ENCODE measurements at places on chromosomes 2 and 18. TPM values are rescaled to one million over a fixed set of nuclear protein-coding genes. Genes with fewer than 3 reads are reported as not detected.

DNA sequence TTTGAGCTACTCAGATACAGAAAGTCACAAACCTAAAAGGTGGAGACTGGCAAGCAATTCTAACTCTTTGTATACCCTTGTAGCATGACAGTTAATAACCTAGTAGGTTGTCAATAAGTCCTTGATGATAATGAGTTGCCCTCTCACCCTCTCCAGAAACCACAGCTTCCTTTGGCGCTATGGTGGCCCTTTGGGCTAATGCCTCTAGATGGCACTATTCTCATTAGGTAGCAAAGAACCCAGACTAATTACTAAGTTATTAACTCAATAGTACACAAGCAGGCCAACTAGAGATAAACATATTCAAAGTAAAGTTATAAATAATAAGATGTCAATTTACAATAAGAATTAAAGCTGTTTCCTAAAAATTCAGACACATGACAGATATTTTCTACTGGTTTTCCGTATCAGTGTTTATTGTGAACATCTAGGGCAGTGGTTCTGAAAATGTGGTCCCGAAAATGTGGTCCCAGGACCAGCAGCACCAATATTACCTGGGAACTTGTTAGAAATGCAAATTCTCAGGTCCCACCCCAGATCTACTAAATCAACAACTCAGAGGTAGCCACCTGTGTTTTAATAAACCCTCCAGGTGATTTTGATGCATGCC lies 41.1 kb downstream of the LDAH start:
- DNase-seq = no peak

DNA sequence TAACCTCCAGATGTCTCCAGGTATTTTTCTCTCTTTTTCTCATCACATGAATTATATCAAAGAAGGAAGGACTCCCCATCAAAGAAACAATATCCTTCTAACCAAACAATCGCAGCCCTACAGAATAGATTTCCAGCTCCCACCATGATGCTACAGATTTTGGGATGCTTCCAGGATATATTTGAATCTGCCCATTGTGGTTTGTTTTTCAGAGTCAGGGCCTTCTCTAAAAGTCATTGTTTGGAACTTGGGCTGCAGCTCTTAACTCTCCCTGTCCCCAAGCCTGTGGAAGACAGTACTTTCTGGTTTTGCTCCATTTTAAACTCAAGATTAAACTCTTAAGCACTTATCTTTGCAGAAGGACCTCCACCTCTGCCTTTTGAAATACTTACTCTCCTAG lies 223.2 kb downstream of the PMAIP1 start:
- DNase-seq = no peak

GRCh38 chr2:119659601-119660342 lies 19.2 kb upstream of the TMEM177 start:
- peak; percentile 63 for DNase-seq

GRCh38 chr2:208064220-208064961 lies 39.1 kb upstream of the PLEKHM3 start:
- no peak for DNase-seq

- no peak for DNase-seq
Observed at GRCh38 chr2:11634584-11634983, 35.4 kb downstream of the NTSR2 start.

- DNase-seq = peak; percentile 80
Observed at GRCh38 chr2:237581751-237582746, 8.5 kb downstream of the RAB17 start.

DNA sequence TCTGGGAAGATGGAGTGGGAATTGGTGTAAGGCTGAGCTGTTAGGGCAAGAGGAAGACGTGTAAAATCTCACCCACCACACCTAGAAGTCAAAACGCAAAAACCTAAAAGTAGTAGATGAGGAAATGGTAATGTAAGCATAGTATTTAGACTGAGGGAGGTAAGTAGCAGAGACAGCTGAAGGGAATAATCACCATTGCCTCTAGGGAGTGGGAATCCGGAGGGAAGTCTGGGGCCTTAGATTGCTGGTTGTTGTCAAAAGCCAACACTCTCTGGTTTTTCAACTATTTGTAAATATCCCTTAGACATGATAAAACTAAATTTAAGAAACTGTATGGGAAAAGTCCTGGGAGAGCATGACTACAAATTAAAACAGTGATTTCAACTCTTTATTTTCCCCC lies 28.7 kb upstream of the MYCN start:
- DNase-seq = no peak

DNA sequence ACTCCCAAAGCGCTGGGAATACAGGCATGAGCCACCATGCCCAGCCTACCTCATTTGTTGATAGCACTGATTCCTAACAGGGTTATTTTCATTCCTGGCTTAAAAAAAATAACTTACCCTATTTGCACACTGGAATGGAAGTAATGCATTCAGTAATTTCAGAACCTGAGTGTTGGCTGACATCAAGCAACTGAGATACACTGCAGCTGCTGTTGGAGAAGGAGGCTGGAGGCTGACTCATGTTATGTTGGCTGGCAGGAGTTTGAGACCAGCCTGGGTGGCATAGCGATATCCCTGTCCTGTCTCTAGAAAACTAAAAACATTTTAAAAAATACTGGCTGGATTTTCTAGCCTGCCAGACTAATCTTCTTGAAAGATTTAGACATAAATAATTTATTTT lies 385.1 kb upstream of the MEX3C start:
- DNase-seq = no peak

DNA sequence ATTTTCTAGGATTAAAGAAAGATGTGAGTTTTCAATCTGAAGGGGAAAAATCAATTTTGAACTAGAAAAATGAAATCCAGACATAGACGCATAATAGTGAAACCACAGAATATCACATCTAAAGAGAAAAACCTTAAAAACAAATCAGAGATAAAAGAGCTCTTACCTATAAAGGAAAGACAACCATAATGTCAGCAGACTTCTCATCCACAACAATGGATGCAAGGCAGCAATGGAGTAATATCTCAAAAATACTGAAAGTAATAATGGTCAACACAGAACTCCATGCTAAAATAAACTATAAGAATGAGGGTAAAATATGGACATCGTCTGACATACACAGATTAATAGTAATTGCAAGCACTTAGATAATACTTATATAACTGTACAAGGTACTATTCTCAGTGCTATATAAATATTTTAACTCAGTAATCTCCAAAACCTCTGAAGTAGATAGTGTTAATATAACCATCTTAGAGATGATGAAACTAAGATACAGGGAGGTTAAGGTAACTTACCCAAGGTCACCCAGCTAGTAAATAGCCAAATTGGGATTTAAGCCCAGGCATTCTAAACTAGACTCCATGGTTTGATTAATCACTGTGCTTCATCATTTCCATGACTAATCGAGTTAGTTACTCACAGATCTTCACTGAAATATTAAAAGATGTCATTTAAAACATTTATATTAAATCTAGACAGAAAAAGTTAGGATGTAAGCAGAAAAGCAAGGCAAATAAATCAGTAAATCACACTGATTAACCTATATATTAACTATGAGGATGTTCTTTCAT lies 89.4 kb upstream of the SPTBN1 start:
- DNase-seq = no peak

- DNase-seq = peak; percentile 79
Observed at GRCh38 chr18:5747678-5748077, 147.6 kb downstream of the TMEM200C start.

GRCh38 chr2:37168217-37168981 lies 11.6 kb upstream of the EIF2AK2 start:
- DNase-seq = no peak

- DNase-seq = no peak
Observed at GRCh38 chr2:230697676-230698075, 15.0 kb upstream of the CAB39 start.

GRCh38 chr2:160227293-160227915 lies 27.3 kb upstream of the ITGB6 start:
- no peak for DNase-seq

HMSD gene
- total RNA-seq = not detected

- DNase-seq = no peak
Observed at GRCh38 chr18:74065366-74065765, 82.3 kb downstream of the FBXO15 start.

- DNase-seq = no peak
Observed at GRCh38 chr18:4821801-4822200, 366.7 kb upstream of the DLGAP1 start.

DNA sequence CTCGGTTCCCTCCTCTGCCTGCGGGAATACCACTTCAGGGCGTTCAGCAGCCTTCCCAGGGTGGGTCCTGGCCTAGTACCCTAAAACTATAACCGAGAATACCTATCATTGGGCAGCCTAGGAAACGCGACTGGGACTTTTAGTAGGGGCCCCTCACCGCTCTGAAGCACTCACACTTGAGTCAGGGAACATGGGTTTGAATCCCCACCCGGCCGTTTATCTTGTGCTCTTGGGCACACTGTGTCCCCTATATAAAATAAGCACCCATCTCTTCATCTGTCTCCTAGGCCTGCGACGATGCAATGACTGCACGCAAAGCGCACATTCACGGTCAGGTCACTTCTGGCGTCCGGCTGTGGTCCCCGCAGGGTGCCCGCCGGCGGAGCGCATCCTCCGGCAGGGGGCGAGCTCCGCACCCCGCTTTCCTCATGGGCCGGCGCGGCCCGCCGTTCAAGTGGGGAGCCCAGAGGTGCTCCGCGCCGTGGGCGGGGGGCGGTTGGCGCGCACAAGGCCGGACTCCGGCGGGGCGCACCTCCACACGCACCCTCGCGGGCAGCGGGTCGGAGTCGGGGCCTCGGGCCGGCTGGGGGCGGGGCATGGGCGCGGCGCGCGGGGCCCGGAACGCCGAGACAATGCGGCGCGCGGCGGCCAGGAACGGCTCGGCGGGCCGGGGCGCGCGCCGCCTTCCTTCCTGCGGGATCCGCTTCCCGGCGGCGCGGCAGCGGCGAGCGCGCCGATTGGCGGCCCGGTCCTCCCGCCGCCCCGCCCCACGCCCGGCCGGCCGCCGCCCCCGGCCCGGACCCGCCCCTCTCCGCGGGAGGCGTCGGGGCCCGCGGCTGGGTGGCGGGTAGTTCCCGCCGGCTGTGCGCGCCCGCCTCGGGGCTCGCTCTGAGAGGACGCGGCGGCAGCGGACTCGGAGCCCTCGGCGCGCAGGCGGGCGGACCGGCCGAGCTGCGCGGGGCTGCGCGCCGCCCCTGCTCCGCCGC lies at the start of gene ASAP2:
Gene ASAP2, plus strand, starts transcription at position 850 of the 986 bp plus-strand sequence. CDS start 293 bp downstream, outside the sequence.
- DNase-seq = peak; percentile 66

DNA sequence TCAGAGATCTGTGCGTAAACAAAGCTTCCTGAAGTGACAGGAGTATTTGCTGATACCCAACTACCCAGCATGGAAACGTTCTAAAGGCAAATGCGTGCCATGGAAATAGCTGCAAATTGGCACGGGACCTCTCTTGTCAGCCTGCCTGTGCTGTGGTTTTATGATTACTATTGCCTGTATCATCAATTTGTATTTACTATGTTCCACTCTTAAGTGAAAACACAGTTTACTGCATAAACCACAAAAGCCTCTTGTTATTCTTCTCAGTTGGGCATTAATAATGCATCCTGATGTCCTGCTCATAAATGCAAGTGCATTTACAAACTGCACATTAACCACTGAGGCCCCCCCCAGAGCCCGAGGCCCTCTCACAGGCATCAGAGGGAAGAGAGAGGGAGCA lies 196.6 kb upstream of the SLC35G4 start:
- DNase-seq = no peak

IRS1 gene
- total RNA-seq = 8.2 TPM

DNA sequence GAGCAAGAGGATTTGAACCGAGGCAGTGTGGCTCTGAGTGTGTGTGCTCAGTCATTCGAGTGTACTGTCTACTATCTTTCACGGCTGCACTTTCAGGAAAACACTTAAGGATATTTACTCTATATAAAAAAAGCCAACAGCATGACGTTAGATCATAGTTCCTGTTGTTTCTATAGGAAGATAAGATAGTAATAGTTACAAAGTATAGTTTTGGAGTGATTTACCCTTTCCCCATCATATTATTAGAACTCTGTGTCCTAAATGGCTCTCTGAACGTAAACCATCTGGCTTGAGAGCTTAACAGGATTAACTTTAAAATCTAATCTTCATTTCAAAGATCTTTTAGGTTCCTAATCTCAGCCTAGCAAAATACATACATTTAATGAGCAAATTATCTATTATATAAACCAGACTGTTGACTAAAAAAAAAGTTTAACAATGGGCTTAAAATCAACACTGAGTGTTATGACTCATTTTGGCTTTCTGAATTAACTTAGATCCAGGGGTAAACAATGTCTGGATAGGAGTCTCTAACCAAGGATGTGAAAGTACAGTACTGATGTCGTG lies 150.3 kb upstream of the DNMT3A start:
- no peak for DNase-seq

DNA sequence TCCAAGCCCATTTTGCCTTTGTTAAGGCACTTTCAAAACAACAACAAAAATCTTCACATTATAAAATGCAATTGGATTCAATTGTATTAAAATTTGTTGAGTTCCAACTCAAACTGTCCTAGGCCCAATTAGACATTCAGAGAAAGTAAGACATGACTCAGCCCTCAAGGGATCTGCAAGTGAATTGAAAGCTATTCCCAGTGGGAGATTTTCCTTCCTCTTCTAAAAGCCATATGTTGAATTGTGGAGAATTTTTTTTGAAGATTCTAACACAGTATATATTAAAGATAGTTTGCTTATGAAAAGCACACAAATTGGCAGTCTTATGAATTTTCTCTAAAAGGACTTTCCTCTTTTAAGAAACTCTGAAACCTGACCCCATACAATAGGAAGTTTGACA lies 268.0 kb upstream of the PARD3B start:
- DNase-seq = no peak

C2orf66 gene
- total RNA-seq = 0.78 TPM

- DNase-seq = no peak
Observed at GRCh38 chr2:129070663-129071062, 752.0 kb upstream of the HS6ST1 start.

C18orf54 gene
- 2.6 TPM for total RNA-seq

DNA sequence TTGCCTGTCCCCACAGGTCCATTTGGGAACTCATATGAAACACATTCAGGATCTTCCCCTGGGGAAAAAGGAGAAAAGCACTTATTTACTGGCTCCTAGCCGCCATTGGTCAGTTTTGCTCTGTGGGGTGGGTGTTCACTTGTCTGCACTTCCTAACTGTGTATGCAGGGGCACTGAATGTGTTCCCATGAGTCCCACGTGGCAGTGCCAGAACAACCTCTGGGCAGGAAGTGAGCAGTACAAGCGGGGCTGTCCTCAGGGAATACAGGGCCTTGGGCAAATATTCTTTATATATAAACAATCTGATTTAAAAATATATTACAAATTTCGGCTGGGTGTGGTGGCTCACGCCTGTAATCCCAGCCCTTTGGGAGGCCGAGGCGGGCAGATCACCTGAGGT lies 21.8 kb upstream of the CTIF start:
- DNase-seq = no peak

DNA sequence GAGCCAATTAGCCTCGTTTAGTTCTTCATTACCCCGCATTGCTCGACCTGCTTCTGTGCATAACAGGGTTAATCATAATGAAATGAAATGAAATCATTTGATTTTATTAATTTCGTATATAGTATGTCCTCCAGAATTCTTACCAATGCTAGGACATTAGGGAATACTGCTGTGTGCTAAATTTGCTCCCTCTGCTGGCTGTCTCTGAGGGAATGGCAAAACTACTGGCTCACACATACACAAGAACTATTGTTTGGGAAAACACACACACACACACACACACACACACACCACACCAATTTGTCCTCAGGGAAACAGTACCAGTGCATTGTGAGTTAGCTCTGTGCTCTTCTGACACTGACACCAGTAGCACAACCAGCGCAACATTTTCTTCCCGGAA lies 273.3 kb upstream of the TCF4 start:
- peak; percentile 27 for DNase-seq

- peak; percentile 54 for DNase-seq
Observed at GRCh38 chr2:233353769-233354499, at the start of gene DGKD. DGKD (plus strand) TSS chr2:233354494; CDS start chr2:233354519, 25 bp downstream.

G6PC2 gene
- total RNA-seq = 21.3 TPM
